Stimulated activated CD4-positive, alpha-beta T cell treated with anti-CD3 and anti-CD28 coated beads, Interleukin-4, amount 100 ng/mL, for 4 hours (primary cell): ENCODE measurements at places on chromosomes 6 and 20.

GRCh38 chr20:62186887-62187866 is 4.3 kb downstream of the MTG2 start:
- DNase-seq, result no peak

DNA sequence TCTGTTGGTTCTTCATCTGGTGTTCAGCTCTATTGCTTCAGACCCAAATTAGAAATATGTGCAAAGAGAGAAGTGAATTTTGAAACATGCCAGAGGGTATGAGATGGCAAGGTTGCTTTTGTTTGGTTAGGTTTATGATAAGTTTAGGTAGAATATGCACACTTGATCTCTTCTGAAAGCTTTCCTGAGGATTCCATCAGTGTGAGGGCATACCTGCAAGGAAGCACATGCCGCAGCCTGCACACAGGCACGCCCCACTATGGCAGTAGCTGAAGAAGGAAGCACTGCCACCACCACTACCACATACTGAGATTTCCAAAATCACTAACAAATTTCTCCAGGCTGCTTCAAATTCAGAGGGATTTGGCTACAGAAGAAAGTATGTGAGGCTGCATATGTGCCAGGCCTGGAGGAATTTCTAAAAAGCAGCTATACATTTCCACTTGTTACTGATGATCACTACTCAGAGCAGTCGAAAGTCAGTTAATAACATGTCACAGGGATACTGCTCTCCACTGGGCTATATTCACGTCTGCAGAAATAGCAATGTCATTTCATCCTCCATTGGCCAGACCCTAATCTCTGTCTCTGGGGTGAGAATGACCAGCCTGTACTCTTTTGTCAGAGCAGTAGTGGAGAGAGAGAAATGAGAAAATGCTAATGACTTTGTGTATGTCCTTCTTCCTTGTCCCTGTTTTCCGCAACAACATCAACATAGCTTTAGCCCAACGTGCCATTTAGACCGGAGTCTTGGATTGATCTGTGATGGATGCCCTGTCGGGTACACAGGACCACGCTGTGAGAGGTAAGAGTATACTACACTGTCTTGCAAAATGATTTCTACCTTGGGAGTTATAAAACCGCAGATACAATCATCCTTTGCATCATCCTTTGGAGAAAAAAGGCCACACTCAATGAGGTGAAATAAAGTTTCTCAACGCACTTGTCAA is 396.7 kb downstream of the LAMA2 start:
- DNase-seq, result no peak

DNA sequence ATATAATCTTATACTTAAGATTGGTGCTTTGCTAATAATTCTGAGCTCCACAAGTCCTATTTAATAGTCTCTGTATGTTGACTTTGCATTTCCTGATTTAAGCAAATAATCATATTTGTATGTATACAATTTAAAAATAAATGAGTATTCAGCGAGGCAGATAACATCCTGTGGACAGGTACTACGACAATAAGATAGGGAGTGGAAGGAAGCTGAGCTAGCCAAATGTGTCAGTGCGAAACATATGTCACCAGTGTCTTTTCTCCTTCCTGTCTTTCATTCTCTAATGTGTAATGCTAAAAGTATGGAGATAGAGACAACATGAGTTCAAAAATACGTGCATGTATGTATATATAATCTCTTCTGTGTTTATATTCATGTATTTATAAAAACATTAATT is 359.6 kb upstream of the KCNQ5 start:
- DNase-seq, result no peak

- no peak for DNase-seq
Measured at GRCh38 chr6:105102186-105102585, 77.6 kb downstream of the POPDC3 start.

DNA sequence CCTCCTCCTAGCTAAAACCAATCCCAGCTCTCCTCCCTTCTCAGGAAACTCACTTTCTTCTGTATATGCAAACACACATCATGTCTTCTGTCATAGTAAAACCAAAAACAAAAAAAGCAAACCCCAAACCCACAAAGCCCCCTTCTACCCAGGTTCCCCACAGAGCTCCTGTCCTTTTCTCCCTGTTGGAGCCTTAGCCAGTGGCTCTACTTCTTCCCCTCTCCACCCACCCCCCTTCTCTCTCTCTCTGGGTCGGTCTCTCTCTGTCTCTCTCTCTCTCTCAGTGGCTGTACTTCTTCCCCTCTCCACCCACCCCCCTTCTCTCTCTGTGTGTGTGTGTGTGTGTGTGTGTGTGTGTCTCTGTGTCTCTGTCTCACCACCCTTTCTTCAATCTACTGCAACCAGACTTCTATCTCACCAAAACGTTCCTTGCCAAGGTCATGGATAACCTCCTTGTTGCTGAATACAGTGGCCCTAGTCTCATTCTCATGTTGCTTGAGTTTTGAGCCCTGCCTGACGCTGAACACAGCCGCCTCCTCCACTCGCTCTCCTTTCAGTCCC is 8.7 kb upstream of the OSER1 start:
- DNase-seq, result peak; percentile 12

DNA sequence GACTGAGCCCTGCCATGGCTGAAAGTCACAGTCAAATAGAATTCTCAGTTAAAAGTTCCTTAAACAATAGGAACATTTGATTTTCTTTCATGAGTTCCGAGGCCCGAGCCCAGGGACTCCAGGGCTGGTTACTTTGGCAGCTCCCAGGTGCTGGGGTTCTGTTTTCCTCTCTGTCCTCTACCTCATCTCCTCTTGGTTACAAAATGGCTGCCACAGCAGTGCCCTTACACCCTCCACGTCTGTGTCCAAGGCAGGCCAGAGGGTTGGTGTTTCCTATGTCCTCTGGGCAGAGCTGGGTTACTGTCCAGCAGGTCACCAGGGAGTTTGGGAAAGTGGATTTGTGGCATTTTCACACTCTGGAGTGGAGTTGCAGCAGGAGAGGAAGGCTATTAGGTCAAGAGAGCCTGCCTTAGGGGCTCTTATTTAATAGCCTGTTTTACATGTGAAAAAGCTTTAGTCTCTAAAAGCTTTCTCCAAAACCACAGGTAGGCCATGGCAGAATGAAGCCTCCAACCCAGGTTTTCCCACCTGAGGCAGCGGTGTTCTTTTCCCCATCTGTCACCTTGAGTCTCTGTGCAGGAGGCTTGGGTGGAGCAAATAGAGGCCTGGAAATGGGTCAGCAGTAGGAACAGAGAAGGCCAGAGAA is 111.0 kb downstream of the DTD1 start:
- DNase-seq, result no peak

DNA sequence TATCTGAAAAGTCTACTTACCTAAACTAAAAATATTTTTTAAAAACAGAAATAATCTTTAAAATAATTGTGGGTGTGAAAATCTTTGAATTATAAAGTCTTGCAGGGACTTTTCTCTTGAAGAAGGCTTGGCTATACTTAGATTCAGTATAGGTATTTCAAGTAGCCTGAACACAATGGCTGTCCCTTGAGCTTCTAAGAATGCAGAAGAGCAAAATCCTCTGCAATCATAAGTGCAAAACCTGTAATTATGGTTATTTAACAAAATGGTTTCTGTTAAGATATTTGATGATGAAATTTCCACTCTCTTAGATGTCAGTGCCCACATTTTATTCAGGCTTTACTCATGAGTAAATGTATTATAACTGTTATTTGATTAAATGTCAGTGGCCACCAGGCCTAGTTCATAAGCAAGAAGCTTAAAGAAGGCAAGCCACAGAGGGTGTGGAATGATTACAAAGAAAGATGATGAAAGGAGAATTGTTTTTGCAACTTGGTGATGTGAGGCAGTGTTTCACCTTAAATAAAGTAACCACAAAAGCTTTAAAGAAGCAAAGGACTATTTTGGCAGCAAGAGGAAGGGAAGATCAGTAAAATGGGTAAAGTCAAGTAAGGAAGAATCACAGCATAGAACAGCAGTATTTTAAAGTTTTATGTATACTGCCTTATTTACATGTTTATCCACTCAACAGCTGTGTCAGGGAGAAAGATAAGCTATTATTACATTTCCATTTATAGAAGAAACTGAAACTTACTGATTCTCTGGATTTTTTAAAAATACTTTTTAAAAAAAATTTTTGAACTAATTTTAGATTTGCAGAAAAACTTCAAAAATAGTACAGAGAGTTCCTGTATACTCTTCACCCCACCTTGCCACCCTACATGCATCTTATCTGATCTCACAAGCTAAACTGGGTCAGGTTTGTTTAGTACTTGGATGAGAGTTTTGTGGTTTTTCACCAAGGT is 351.2 kb upstream of the RUNX2 start:
- no peak for DNase-seq

- DNase-seq, result peak; percentile 41
Measured at GRCh38 chr20:49888212-49889000, 26.9 kb downstream of the SPATA2 start.

DNA sequence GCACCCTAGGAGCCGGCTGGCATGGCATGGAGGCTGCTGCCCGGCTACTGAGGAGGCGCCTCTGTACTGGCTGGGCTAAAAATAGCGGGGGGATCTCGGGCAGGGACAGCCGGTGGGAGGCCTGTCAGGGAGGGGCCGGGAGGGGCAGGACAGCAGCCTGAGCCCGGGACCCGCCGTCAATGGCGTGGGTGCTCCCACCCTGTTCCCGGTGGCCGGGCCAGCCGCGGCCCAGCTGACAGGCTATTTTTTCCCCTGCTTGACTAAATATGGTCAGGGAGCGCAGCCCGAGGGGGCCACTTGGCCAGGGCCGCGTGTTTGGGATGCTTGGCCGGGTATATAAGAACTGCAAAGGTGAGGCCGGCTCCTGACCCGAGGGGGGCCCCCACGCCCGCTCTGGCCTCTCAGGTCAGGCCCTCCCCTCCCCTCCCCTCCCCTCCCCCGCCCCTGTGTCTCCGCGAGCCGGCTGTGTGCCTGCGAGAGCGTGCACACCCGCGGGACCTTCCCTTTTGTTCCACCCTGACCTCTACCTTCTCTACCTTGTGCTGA is 74.4 kb upstream of the GATA5 start:
- DNase-seq, result no peak

DNA sequence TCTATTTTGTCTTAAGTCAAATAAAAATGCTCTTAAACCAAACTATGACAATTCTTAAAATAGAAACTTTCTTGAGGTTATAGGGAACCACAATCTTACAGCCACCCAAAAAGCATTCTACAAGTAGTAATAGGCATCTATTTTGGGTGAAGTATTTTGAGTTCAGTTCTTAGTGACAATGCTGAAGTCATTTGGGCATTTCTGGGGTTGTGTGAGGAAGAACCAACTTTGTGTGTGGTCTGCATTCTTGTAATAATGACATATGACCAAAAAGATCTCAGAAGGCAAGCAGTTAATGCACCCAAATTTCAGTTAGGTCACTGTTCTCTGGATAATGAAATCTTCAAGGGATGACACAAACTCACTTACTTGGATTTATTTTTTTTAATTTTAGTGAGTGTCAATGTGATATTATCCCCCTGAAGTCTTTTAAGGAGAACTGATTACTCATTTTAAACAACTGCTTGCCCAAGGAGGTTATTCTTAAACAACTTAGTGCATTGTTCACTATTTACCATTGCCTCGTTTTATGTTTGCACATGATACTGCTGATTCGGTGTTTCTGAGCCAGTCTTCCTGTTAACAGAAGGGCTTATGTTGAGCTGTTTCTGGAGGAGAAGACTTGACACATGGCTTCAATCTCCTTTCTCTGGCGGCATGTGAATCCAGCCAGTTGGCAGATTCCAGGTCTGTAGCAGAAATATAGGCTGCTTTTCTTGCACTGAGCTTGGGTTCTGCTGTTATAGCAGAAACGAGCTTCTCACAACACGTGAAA is 618.9 kb downstream of the BCKDHB start:
- no peak for DNase-seq

GRCh38 chr6:53066077-53066417 is 843 bp downstream of the FBXO9 start:
- DNase-seq, result peak; percentile 23

DNA sequence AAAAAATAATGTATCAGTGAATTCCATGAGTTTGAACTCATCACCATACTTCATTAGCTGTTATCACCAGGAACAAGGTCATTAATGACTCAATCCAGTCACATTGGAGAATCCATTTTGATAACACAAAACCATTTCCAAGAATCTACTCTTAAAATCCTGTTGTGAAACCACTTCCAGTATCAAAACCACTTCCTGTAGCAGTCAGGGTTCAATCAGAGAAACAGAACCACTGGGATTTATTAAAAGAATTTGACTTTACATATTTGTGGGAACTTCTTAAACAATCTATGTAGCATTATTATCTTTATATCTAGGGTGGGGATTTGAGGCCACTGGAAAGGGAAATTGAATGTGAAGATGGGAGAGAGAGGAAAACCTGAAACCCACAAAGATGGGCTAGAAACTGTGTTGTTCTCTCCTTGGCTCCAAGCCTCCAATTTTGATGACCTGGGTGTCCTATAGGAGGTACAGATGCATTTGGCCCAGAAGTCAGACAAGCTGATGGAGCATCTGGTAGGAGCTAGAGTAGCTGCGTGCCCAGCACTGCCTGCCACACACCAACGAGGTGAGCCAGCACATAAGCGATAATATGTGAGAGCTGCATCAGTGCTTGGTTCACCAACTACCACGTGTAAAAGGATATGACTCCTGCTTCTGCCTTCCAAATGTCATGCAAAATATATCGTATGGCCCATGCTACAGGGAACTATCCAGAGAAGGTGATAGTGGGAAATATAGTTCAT is 117.0 kb downstream of the TMEM200A start:
- no peak for DNase-seq

DNA sequence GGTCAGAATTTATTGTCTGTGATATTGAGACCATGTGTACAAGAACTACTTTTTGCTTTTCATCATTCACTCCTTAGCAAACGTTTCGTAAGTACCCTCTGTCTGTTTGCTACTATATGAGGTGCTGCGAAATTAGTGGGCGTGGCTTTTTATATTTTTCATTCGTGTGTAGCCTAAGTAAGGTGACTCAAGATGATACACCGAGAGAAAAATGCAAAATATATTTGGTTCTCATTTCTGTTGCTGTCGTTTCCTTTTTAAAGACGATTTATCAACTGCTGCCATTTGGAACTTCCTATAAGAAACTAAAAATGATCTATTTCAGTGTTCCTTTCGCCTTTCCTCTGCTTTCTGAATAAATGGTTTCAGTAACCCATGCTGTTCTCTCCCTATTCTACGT is 61.2 kb downstream of the VAPB start:
- DNase-seq, result no peak

GRCh38 chr6:36957773-36958271 is 3.3 kb downstream of the PI16 start:
- no peak for DNase-seq

- DNase-seq, result no peak
Measured at GRCh38 chr6:167303675-167304625, 12.8 kb downstream of the UNC93A start.

- DNase-seq, result no peak
Measured at GRCh38 chr6:41881506-41881905, 13.7 kb downstream of the USP49 start.

- DNase-seq, result no peak
Measured at GRCh38 chr6:144232832-144233230, 52.3 kb upstream of the UTRN start.

GRCh38 chr20:19141998-19142397 is 70.4 kb upstream of the SLC24A3 start:
- no peak for DNase-seq

DNA sequence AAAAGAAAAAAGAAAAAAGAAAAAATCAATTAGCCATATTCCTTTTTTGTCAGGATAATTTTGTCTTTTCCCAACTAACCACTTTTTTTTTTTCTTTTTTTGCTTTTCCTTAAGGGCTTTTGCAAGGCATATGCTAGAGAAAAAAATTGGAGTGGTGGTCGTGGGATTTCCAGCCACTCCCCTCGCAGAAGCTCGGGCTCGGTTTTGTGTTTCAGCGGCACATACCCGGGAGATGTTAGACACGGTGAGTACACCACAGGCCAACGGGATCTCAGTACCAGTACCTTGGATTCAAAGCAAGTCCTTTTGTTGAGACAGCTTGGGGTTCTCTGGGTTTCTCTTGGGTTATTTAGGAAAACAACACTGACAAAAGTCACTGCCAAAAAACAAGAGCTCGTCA is 61.2 kb upstream of the ISM1 start:
- no peak for DNase-seq
